AG04449 (cell line): ENCODE measurements at places on chromosomes 16 and 17.

GRCh38 chr17:32525122-32525521 is 38.3 kb downstream of the CDK5R1 start:
- DNase-seq, result peak; percentile 24

DNA sequence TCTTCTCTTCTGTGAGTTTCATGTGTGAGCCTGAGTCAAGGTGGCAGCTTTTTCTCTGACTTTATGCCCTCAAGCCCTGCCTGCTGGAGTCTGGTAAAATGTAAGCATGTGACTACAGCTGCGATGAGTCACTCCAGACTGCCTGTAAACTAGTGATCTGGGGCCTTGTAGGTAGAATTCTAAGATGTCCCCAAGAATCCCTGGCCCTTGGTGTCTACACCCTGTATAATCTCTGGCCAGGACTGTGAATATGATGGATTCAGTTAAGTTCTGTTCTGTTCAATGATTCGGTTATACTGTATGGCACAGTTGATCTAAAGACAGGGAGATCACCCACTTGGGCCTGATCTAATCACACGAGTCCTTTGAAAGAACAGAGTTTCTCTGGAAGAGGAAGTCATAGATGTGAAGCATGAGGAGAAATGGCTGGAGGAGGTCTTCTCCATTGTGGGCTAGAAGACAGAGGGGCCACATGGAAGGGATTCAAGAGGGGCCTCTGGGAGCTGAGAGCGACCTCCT is 29.8 kb downstream of the PRSS54 start:
- DNase-seq, result peak; percentile 29

DNA sequence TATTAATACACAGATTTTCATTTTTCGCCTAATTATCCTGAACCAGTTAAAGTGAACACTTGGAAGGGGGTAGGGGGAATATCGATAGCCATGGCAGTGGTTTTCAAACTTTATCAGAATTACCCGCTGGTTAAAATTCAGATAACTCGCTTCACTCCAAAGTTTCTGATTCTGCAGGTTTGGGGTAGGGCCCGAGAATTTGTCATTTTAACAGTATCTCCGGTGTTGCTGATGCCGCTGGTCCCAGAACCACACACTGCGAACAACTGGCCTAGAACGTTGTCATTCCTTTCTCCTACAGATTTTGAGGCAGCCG is 313 bp upstream of the NSRP1 start:
- DNase-seq, result no peak

DNA sequence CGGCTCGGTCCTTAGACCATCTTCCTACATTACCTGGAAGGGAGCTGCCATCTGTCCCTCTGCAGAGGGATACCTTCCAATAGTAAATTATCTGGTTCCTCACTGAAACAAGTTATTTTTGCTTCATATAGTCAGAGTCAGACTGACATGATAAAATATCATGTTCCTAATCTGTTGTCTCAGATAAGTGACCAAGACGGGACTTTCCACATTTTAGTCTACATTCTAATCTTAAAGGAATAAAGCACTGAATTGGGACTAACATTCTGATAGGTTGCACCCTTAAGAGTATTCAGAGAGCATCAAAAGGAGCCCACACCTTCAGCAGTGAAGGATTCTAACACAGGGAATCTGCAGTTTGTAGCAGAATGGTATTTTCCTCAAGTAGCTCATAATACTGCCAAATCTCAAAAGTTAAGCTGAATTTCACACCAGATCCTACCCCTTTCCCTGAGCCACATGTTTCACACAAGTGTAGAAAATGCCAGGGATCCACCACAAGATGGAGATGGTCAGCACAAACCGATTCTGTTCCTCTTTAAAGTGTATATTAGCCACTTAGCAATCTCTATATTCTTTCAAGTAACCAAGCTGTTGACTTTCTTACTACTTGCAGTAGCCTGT is 13.4 kb downstream of the GINS2 start:
- DNase-seq, result no peak

DNA sequence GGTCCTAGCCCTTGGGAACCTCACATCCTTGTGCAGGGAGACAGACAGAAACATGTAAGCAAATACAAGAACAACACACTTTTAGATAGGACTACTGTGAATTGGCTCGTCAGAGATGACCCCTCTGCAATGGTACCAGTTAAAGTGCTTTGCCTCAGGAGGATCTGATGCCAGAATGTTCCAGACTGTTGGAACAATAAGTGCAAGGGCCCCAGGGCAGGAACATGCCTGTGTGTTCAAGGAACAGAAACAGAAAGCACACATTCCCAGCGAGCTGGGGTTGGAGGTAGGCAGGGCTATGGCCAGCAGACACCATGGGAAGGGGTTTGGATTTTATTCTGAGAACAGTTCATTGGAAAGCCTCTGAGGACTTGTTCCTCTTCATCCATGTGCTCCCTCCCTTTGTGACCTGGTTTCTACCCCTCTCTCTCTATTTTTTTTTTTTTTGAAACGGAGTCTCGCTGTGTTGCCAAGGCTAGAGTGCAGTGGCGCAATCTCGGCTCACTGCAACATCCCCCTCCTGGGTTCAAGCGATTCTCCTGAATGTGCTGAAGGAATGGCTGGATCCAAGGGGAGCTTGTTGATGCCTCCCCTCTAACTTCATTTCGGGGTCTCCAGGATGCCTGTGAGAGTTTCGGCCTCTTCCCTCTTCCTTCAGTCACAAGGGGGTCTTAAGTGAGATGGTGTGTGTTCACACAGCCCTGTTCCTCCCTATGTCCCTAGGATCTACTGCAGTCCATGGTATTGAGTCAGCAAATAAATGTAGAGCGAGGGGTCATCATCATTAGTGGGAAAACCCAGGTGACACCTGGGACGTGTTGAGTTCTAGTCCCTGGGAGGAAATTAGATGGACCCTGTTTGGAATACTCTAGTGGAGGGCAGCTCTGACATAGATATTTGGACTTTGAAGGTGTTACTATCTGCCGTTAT is 6.4 kb downstream of the STAT5A start:
- DNase-seq, result no peak

DNA sequence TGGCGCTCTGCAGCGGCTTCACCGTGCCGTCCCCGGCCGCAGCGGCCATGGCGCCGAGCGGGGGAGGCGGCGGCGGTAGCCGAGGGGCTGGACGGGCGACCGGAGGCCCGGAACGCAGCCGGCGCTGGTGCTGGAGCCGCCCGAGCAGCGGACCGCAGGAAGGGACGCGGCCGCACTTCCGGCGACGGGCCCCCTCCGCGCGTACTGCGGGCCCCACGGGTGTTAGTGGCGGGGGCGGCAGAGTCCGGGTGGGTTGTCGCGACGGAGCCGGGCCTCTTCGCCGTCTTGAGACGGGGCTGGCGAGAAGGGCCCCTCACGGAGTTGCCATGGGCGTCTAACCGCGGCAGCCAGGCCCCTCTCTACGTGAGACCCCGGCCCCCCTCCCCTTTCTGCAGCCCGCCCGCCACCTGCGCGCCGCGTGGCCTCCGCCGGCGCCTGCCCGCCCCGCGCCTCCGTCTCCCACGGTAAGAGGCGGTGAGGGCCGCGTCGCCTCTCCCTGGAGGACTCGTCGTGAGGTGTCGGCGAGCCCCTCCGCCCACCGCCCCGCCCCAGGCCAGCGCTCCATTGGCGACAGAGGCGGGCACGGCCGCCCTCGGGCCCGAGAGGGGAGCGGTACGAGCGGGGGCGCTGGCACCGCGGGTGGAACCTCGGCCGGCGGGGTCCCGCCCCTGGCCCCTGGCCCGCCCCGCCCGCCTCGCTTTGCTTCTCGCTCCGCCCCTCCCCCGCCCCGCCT is at the start of the genes VPS9D1 and ZNF276:
VPS9D1 (minus strand) TSS at position 86 of the 733 bp plus-strand sequence; CDS start at position 49, 37 bp downstream.
ZNF276 (plus strand) TSS at position 725 of the 733 bp plus-strand sequence. CDS start 104 bp downstream, outside the sequence.
- no peak for DNase-seq

- DNase-seq, result no peak
Measured at GRCh38 chr17:82751171-82751570, 694 bp upstream of the TBCD start.

DNA sequence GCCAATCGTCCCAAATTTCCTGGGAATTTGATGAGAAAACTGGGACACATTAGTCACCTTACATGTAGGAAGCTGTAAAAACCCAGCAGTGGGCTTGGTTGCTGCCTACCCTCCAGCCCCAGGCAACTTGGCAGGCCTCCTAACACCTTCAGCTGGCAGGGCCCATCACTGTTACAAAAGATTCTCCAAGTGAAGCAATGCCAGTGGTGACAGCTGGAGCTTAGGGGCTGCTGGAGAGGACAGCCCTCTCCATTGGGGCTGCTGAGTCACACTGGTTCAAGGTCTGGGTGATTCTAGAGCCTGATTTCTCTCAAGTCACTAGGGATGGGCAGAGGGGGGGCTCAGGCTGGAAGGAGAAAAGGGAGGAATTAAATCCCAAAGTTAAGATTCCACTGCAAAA is 180.6 kb downstream of the COPRS start:
- no peak for DNase-seq

DNA sequence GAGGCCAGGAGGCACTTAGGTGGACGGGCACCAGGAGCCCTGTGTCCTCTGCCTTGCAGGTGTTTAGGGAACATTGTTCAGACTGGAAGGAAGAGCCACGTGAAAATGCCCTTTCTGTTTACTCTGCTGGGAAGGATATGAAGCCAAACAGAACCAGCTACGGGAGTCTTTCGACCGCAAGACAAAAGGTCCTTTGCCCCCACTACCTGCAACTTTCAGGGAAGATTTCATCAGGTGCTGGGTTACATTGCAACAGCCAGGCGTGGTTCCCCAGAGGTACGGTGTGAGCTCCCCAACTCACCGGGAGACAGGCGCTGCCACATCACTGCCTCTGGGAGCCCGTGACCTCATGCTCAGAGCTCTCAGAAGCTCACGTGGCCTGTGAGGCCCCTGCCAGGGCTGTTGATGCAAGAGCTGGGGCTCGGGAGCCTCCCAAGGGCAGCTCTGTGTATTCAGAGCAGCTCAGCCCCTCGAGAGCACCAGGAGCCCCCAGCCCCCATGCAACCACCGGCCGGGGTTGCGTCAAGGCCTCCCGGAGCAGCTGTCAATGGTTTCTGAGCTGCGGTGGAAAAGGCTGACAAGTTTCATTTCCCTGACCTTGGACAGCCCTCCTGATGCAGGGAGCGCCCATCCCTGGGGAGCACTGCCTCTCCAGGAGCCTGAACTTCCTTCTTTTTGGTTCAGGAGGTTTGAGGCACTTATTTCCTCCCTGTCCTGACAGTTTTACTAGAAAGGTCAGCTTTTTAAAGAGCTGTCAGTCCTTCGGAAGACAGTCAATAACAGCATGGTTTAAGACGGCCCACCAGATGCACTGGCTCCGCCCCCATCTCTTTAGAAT is 42.1 kb downstream of the TBC1D16 start:
- DNase-seq, result peak; percentile 63

GRCh38 chr16:495127-495748 is 32.3 kb upstream of the CAPN15 start:
- no peak for DNase-seq

- no peak for DNase-seq
Measured at GRCh38 chr16:648071-648780, 939 bp upstream of the WDR90 start.

DNA sequence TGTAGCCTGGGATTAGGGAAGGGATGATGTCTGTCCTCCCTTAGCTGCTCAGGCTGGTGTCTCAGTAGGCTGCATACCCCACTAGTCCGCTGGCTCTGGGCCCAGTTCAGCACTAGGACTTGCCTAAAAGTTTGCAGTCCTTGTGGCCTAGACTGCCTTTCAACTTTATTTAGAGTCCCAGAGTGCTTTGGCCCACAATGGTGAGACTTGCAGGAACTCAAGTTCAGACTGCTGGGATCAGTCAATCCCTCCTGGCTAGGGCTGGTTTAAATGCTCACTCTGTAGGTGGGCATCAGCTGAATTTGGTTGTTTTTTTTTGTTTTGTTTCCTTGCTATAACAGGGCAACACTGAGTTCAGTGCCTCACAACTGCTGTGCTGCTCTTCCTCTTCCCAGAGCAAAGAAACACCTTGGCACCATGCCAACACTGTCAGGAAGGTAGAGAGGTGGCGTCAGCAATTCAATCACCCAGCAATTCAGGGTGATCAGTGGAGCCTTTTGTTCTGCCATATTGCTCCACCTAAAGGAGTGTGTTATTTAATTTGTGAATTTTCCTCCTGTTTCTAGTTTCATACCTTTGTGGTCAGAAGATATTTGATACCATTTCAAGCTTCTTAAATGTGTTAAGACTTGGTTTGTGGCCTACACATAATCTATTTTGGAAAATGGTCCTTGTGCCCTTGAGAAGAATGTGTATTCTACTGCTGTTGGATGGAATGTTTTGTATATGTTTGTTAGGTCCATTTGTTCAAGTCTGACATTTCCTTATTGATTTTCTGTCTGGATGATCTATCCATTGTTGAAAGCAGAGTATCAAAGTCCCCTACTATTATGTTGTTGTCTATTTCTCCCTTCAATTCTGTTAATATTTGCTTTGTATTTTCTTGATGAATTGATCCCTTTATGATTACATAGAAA is 284.0 kb upstream of the PMFBP1 start:
- DNase-seq, result no peak

DNA sequence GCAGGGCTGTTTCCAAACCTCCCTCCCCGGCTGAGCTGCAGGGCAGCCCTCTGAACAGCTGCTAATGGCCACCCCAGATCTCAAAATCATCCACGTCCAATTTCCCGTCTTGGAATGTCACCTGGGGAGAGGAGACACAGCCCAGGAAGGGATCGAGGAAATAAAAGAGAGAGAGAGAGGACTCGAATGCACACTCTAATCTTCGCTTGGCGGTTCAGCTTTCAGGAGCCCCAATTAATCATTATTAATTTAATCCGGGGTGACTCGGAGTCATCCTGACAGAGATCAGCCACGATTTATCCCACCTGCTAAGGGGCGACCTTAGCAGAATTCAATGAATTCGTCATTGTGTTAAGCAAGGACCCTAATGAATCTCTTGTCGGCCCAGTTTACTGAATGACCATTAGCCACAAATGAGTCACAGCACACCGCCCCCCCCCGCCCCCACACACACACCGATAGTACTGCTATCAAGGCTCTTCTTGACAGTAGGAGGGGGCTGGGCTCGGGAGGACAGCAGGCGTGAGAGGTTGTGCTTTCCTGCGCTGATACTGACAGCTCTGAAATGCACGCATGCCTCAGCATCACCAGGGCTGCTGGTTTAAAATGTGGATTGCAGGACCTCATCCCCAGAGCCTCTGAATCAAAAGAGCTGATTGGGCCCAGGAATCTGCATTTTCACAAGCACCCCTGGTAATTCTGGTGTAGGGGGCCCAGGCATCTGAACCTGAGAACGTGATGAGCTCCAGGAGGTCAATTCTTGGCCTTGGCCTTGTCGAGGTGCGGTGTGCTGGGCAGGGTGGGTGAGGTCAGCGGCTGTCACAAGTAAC is 190.0 kb upstream of the CIBAR2 start:
- DNase-seq, result no peak

GRCh38 chr17:19726631-19727376 is 10.4 kb upstream of the SLC47A2 start:
- no peak for DNase-seq
